Lung microvascular endothelial cell (primary cell): ENCODE measurements at places on chromosomes 2 and 18.

DNA sequence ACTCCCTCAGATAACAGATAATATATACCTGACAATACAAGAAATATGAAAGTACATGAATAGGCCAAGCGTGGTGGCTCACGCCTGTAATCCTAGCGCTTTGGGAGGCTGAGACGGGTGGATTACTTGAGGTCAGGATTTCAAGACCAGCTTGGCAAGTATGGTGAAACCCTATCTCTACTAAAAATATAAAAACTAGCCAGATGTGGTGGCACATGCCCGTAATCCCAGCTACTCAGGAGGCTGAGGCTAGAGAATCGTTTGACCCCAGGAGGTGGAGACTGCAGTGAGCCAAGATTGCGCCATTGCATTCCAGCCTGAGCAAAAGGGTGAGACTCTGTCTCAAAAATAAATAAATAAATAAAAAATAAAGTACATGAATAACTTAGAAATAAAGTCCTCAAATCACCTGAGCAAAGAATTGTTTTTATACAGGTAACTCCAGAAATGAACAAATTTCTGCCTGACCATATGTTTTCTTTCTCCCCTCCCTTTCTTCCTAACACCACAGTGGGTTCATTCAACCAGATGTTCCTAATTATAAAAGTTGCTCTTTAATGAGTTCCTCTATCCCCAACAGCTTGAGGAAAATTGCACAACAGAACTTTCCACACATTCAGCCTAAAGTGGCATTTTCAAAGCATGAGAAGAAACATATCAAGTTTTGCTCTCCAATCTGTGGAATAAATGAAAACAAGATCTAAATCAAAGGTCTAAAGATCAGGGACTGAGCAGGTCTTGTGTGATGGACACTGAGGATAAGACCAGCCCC lies 33.6 kb upstream of the AP1S3 start:
- no peak for DNase-seq

GRCh38 chr2:67268797-67269196 lies 128.3 kb upstream of the ETAA1 start:
- DNase-seq, result peak; percentile 62

- DNase-seq, result peak; percentile 76
Measured at GRCh38 chr2:1769703-1770422, 25.5 kb upstream of the PXDN start.

DNA sequence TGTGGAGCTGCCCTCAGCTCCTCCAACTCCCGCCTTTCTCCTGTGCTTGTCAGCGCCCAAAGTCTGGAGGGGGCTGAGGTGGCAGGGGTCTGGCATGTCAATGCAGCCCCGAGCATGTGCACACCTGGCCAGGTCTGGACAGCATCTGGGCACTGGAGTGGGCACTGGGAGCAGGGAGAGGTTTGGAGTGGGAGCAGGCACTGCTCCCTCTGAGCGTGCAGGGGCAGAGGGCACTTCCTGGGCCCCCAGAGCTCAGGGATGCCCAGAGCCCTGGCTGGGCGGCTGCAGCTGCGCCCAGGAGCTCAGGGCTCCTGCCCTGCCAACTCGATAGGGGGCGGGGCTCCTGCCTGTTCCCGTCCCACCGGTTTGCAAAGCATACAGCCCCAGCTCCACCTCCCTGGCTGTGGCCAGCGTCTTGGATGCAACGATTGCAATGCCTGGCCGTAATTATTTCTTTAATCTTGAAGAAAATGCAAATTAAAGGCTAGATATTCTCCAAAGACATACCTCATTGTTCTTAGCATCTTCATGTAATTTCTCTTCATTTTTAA lies 57.4 kb upstream of the LDAH start:
- DNase-seq, result no peak

DNA sequence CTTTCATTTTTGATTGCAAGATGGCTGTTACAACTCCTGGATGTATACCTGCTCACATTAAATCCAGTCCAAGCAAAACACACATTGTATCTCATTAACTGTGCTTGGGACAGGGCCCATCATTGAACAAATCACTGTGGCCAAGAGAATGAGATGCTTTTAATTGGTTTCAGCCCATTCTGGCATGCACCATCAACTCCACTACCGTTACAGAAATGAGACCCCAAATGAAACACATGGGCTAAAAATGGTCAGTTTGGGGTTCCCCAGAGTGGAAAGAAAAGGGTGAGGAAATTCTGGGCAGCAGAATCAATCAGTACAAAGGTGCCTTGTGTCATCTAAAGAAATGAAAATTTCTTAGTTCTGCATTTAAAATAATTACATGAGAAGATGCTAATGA lies 52.7 kb downstream of the FAM171B start:
- DNase-seq, result no peak

GRCh38 chr2:44166096-44166495 lies 2.6 kb upstream of the PPM1B start:
- no peak for DNase-seq

DNA sequence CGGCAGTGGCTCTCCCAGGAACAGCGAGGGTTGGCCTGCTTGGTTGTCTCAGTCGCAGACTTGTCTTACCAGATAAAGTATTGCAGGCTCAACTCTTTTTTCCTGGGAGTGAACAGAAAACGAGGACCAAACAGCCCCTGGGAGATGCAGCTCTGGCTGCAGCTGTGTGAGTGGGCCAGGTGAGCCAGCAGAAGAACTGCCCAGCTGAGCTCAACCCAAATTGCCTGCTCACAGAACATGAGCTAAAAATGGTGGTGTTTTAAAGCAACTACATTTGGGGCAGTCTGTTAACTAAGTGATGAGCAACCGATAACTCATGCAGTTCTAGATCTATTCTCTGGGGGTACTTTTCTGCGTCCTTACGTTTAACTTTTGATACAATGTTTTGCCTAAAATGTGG lies 161.1 kb upstream of the SIX3 start:
- DNase-seq, result no peak

GRCh38 chr18:36901277-36901701 lies 72.4 kb downstream of the KIAA1328 start:
- DNase-seq, result no peak

- DNase-seq, result no peak
Measured at GRCh38 chr2:41910126-41910525, 137.7 kb upstream of the PKDCC start.

DNA sequence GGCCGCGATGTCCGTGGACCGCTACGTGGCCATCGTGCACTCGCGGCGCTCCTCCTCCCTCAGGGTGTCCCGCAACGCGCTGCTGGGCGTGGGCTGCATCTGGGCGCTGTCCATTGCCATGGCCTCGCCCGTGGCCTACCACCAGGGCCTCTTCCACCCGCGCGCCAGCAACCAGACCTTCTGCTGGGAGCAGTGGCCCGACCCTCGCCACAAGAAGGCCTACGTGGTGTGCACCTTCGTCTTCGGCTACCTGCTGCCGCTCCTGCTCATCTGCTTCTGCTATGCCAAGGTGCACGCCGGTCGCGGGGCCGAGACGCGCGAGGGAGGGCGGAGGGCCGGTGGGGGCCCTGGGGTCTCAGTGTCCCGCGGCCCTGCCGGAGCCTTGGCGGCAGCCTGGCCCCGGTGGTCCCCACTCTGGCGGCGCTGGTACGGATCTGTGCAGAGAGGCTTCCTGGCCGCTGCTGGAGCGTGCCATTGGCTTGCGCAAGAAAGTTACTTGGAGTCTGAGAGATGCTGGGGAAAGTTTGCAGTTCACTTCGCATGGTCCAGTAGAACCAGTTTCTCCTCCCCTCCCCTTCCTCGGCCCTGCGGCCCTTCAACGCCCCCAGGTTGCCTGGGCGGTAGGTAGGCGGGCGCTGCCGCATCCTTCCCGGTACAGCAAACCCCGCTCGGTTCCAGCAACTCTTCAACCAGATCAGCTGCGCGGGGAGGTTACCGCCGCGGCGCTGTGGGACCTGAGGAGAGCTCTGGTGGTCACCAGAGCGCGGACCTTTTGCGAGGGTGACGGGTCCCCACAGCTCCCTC lies 1.5 kb downstream of the GALR1 start:
- DNase-seq, result no peak

DNA sequence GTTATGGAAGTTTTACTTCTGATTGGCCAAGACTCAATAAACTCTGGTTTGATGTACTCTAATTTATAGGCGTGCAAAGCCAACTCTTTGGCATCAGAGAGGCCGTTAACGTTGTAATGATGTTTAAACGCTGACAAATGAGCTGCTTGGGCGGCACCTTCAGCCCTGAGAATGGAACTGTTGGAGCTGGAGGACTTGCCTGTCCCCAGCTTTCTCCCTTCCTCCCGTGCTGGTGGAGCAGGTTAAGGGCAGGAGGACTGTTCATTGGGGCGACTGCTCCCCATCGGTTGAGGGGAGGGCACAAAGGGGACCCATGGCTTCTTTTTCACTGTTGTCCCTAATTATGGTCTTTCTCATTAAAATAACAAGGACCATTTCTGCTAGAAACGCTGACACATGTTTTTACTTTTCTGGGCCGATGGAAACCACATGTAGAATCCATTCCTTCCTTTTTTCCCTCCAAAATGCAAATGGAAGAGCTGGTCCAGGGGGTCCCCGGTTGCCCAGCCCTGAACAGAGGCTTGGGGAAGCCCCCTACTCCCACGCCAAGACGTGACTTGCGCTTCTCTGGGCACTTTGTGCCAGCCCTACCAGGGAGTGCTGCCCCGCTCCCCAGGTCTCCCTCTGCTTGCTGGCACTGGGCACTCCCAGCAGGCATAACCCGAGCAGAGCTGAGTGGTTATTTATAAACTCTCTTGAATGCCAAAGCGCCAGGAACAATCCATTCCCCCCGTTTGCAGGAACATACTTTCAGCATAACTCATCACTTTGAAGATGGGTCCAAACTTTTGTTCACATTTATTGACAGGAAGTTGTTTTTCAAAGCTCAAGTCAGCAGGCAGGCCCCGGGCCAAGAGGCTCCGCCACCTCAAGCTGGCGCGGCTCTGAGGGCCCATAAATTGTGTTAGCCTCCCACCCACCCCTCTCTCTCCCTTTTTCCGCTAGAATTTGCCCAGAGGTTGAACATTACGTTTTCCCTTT lies 170.1 kb downstream of the ASB1 start:
- peak; percentile 92 for DNase-seq

DNA sequence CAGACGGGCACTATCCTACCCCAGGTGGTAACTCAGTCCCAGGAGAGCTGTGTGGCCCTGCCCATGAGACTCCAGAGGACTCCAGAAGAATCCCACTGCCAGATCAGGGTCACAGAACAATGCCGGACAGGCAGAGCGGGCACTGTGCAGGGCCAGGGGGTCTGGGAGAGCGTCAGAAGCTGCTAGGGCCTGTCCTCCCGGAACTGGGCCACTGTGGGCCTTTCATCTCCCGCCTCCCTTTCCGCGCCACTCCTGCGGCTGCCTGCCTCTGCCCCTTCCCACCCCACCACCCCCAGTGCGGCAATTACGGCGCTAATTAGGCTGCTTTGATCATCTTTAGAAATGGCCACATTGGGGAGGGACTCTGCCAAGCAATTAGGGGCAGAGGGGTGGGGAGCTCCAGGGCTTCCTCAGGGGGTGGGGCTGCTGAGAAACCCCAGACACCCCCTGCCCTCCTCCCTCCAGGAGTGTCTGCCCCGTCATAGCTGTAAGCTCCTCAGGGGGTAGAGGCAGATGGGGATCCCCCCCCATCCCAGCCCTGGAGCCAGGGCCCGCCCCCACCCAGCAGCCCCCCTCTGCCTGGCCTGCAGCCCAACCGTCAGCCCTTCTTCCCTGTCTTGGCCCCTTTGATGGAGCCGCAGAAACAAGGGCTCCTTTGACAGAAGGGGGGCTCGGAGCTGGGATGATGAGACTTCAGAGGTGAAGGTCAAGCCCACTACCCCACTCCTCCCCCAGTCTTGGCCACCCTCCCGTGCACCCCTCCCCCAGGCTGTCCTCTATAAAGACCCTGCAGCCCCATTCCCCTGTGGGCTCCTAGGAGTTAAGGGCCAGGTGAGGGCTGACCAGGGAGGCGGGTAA lies at the start of gene PRSS56:
PRSS56 (plus strand) TSS at position 808 of the 858 bp plus-strand sequence. CDS start 211 bp downstream, outside the sequence.
- DNase-seq, result no peak

GRCh38 chr2:16019060-16019480 lies 78.7 kb downstream of the MYCN start:
- DNase-seq, result no peak
